ENCODE measurements at places on chromosomes 5 and 9. TPM values are rescaled to one million over a fixed set of nuclear protein-coding genes. Genes with fewer than 3 reads are reported as not detected.

DNA sequence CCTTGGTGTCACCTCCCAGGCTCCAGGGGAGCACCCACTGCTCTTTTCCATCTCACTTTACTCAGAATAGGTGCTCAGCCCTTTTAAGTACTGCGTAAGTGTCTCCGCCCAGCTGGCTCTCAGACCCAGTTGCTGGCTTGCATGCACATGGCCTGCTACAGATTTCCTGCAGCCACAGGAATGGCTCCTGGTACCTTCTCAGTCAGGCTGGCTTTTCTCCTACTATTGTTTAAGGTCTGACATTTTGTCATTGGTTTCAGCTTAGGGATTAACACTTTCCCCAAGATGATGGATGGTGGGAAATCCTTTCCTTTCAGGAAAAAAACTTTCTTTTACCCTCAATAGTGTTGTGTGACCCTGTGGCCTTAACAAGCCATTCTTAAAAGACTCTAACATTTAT, 1652.3 kb upstream of the WWC1 start:
- DNase-seq = no peak

DNA sequence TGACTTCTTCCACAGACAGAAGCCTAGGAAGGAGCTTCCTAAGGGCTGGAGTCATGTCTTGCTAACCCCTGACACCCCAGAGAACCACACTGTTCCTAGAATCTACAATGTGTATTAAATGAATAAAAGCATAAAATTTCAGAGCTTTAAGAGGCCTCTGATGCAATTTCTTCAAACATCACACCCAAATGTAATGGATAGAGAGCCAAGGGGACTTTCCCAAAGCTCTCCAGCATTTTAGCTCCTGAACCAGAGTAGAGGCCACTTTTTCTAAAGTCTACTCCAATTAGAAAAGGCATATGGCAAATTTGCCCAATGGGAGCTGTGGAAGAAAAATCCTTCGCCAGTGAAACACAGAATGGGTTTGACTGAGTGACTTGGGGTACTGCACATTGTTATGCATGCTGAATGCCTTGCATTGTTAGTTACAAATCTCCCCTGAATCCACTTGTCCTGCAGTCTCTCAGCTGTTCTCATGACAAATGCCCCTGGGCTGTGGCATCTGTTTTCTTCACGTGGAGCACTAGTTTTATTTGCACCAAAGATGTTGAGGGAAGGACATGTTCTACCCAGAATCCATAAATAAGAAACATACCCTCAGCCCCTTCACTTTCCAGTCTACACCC, 334.0 kb downstream of the ASTN2 start:
- no peak for DNase-seq

DNA sequence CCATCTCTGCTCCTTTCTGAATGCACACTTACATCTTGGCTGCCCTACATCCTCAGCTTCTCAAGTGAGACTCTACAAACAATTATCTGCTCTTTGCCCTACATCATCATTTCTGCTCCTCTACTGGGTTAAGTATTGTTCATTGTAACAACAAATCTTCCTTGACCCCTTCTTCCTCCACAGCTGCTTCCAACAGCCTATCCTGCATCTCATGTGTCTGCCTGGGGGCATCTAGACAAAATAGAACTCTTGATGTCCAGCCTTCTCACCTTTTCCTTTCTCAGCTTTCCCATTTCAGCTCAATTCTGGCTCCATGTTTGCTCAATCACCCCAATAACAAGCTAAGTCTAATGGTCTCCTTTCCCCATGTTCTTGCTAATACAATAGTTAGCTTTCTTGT, 509.8 kb downstream of the DIRAS2 start:
- DNase-seq = no peak

- DNase-seq = no peak
Observed at GRCh38 chr5:173163219-173163618, 18.9 kb downstream of the BNIP1 start.

EGFL7 gene
- total RNA-seq = 5.7 TPM

OTULINL gene
- total RNA-seq = 31.4 TPM

SLC6A18 gene
- total RNA-seq = not detected

CMBL gene
- 0.39 TPM for total RNA-seq

ZBTB5 gene
- total RNA-seq = 16.5 TPM

SPINK7 gene
- total RNA-seq = not detected
